ENCODE measurements at places on chromosomes 5 and 9.

DNA sequence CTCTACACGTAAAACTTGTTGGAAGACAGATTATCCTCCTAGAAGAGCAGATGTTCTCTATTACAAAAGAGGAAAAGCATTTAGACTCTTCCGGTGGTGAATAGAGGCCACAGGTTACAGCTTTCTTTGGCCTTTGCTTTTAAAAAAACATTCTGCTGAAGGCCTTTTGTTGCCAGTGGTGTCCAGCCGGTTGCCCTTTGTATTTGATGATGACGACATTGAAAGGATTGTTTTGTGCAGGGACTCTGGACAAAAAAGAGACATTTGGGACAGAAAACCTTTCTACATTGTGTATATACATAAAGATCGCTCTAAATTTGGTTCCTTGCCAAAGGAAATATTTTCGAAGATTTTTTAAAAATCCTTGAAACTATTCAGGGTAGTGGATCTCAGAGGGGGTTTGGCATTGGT lies 180.3 kb downstream of the C9orf152 start:
- no peak for DNase-seq

- DNase-seq = no peak
Measured at GRCh38 chr5:88708682-88709398, 174.1 kb downstream of the MEF2C start.

DNA sequence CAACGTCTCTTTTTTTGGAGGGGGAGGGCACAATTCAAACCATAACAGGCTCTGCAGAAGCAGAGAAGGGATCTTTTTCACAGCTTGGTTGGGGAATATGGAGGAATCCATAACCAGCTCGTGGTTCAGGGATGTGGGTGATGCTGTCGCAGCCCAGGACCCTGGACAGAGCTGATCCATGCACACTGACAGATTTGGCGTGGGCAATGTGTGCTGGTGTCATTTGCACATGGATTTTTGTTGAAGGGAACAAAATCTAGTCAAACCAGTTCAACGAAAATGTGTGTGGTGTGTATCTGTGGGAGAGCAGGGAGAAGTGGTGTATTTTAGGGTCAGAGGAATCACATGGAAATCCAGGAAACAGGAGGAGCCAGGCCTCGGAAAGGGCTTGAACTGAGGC lies 4.2 kb downstream of the DOCK2 start:
- DNase-seq = no peak

- DNase-seq = no peak
Measured at GRCh38 chr9:75389101-75389500, 300.8 kb downstream of the OSTF1 start.

DNA sequence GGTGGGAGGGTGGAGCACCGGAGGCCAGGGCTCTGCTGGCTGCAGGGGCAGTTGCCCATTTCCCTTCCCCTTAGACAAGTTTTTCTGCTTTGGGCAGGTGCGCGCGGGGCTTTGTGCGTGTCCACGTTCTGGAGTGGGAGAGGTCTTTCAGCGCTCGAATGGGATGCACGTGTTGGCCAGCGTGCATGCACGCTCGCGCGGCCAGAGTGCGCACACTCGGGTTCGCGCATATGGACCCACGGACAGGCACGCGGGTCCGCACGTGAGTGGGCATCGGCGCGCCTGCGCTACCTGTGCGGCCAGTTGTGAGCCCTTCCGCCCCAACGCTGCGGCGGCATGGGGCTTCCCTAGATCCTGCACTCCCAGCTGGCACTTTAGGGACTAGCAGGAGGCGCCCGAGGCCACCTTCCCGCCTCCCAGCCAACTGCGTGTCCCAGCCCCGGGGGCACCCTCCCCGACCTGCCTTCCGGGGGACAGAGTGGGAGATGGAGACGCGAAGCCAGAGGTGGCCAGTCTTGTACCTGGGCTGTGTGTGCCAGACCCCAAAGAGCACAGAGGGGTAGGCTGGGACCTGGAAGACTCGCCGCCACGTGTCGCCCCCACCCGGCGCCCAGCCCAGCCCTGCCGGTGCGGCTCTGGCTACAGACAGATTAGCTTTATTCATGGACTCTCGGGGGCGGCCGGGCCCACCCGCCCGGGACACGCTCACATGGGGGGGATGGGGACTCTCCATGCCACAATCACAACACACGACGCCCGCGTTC lies 9.8 kb upstream of the GPRIN1 start:
- DNase-seq = peak; percentile 61

DNA sequence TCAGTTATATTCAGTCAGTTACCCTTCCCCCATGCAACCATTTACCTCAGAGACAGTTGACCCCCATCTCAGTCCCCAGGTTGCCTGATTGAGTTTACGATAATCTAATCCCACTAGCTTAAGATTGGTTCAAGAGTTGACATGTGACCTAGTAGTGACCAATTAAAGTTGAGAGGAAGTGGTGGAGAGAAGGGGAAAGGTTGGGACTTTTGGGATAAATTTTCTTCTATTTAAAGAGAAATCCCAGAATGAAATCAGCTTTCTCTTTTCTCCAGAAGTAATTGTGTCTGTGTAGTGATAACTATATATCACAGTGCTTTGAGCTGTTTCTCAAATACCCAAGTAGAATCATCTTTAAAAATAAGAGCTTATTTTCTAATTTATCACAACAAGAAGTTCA lies 396.7 kb upstream of the CLINT1 start:
- no peak for DNase-seq

- no peak for DNase-seq
Measured at GRCh38 chr5:100789694-100790093, 113.4 kb downstream of the ST8SIA4 start.

- peak; percentile 87 for DNase-seq
Measured at GRCh38 chr9:132769906-132770769, 99.9 kb downstream of the GTF3C4 start.

DNA sequence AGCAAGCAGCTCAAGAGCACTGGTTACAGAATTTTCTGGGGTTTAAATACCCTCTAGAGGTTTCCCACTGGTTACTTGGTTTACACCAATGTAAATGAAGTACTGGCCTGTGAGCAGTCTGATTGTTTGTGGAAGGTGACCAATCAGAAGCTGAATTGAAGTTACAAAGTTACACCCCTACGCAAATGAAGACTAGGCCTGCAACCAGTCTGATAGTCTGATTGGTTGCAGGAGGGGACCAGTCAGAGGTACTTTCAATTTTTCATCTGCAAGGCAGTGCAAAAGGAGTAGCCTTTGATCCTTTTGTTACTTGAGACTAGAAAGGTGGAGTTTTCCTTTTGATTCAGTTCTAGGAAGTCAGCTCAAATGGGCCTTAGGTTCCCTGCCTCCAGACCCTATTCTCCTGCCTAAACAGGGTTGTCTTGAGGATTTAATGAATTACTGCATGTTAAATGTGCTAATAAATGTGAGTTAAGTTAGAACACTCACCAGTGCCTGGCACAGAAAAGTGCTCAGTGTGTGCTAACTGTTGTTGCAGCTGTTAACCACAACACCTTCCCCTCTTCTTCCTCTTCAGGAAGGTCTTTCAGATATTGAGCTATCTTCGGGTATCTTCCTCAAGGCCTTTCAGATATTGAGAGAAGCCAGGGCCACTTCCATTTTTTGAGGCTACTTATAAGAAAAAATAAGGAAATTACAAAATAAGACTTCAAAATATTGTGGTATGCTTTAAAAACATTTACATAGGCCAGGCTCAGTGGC lies 32.1 kb upstream of the CLINT1 start:
- DNase-seq = no peak
